ENCODE measurements at places on chromosomes 6 and 20.

- DNase-seq = no peak
Observed at GRCh38 chr20:20549704-20550103, 162.7 kb downstream of the RALGAPA2 start.

DNA sequence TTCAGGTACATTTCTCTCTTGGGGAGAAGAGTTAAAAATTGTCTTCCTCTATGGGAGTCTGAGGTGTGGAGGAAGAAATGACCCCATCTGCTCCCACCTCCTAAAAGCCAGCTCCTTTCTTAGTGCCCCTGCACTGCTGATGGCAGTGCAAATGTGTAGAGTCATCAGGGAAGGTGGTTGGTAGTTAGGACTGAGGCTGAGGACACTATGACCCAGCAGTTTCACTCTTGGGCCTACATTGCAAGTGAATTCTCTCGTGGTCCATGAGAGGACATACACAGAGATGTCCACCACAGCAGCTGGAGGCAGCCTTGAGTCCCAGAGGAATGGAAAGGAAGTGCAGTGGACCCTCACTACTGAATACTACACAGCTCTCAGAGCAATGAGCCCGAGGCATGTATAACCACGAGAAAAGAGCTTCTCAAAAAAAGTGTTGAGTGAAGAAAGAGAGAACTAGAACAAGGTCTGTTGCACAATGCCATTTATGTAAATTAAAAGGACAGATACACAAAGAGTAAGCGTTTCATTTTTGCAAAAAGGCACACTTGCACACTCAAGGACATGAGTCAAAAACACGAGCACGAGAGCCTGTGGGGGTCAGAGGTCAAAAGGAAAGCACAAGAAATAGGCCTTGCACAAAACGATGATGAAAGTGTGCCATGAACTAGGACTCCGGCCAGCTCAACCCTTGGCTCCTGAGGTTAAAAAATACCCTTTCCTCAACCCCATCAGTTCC is 308.2 kb upstream of the PRND start:
- DNase-seq = no peak

GRCh38 chr6:170151804-170152123 is 139.1 kb downstream of the DLL1 start:
- DNase-seq = no peak

GRCh38 chr6:11938285-11938890 is 73.7 kb upstream of the HIVEP1 start:
- no peak for DNase-seq

DNA sequence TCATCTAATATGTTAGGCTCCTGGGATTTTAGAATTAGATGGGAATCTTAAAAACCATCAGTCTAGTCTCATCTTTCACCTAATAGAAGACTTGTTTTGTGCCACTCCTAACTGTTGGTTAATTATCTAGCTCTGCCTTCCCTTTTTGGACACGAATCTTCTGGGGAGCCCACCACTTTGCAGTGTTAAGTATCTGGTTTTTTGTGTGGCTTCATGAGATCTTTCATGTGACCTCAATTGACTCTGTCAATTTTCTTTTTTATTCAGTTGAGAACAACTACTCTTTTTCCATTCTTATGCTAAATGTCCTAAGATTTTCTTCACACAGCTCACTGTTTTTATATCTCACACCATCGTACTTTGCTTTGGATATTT is 16.9 kb downstream of the TBPL1 start:
- no peak for DNase-seq

DNA sequence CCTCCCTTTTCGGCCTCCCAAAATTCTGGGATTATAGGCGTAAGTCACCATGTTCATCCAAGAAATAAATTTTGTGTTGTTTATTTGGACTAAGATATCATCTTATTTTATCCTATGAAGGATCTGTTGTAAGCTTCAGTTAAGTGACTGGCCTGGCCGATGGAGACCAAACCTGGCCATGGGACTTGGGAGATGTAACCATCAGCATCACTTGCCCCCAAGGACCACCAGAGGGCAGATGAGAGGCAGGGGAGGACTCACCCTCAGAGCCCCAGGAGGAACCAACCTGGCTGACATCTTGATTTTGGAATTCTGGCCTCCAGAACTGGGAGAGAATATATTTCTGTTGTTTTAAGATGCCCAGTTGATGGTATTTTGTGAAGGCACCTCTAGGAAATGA is 266.7 kb downstream of the CDH26 start:
- DNase-seq = peak; percentile 39

- DNase-seq = no peak
Observed at GRCh38 chr6:32128751-32129296, 778 bp upstream of the ATF6B start.

GRCh38 chr6:86706449-86706848 is 230.9 kb upstream of the HTR1E start:
- DNase-seq = no peak

DNA sequence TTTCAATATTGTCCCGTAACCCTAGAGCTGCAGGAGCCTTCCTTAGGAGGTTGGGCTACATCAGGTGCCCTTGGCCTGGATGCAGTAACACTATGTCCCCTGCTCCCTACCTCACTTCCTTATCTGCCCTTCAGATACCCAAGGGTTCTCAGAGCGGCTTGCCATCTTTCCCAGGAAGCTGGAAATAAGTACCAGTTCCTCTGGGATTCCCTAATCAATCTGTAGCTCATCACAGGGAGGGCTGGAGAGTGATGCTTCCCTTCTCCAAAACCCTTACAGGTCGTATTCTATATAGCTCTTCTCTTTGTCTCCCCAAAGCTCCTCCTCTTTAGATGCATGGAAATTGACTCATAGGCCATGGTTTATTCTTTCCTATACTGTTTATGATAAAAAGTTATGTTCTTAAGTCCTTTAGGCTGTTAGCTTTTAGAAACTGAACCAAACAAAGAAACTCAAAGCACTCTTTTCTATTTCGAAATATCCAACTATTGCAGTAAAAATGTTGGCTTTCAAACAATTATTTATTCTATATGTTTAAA is 4.2 kb downstream of the MYCT1 start:
- no peak for DNase-seq

DNA sequence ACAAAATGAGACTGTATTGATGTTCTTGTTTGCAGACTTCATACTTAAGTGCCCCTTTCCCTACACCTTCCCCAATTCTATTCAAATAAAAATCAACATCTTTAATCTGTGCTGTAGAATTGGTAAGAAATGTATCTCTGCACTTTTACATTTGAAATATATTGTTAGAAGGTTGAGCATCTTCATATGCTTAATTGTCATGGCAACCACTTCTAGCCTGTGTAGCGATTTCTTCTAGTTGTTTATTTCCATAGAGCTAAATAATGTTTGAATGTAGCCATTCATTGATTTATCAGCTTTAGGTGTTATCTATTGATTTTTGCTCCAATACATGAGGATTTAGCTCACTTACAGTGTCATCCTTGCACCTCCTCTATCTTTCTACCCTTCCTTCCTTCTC is 37.7 kb upstream of the ZNFX1 start:
- no peak for DNase-seq

DNA sequence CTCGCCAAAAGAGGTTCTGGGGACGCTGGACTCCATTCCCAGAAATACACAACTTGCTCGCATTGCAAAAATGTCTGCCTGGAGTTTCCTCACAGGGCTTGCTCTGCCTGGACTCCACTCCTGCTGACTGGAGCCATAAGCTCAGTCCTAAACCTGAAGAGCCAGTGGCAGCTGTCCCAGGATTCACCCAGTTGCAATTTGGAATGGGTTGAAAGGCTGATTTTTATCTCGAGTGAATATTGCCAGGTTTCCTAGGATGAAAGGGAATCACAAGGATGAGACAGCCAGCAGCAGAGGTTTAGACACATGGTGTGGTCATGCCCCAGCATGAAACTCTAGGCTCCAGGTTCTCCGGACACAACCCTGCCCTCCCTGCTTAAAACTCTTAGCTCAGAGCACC is 223.3 kb downstream of the BMP7 start:
- DNase-seq = no peak

DNA sequence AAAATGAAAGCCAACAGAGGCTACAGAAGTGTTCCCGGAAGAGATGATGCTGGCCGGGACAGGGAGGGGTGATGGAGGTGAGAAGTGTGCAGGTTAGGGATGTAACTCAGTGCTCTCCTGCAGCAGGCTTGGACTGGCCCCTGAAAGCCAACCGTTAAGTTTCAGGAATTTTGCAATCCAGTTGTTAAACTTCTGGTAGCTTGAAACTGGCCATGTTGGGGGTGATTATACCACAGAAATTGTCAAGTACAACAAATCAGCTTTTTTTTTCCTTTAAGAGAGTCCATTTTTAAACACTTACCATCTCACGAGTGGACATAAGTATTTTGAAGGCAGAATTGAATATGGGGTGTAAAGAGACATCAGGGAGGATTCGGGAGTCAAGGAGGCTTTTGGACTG is 8.8 kb upstream of the SIRPB1 start:
- no peak for DNase-seq

GRCh38 chr6:149354009-149354408 is 36.5 kb downstream of the TAB2 start:
- DNase-seq = no peak

DNA sequence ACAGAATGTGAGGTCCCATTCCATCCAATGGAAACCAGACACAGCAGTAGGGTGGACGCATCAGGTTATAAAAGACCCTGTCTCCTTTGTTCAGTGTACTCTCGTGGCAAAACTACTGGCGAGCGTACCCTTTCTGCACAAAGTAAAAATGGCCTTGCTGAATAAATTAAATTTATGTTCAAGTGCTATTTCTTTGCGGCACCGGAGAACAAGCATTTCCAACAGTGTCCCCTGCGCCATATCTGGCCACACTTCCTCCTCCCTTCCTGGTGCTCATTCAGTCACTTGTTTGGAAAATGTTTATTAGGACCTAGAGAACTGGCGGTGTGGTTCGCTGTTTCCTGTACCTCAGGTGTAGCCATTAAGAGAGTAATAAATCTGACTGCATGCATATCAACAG is 46.9 kb upstream of the DACT2 start:
- no peak for DNase-seq

- DNase-seq = no peak
Observed at GRCh38 chr6:17413313-17413750, 19.9 kb downstream of the CAP2 start.

GRCh38 chr6:134684423-134684795 is 265.5 kb downstream of the ALDH8A1 start:
- no peak for DNase-seq

DNA sequence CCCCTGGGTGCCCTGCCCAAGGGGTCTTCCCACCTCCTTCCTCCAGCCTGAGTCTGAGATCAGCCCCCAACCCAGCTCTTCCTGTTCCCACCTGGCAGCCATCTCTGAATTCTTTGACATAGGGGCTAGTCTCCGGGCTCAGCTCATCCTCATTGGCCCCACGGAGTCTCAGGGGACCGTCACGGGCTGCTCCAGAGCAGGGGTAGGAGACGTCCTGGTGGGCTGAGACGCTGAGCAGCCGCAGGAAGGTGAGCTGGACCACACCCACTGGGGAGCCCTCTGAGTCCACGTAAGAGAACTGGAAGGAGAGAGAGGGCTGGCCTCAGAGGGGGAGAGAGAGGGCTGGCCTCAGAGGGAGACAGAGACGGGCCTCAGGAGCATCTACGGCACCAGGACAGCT is 28.1 kb downstream of the COL11A2 start:
- DNase-seq = no peak

GRCh38 chr20:17825960-17826843 is 126.4 kb downstream of the BANF2 start:
- DNase-seq = no peak

DNA sequence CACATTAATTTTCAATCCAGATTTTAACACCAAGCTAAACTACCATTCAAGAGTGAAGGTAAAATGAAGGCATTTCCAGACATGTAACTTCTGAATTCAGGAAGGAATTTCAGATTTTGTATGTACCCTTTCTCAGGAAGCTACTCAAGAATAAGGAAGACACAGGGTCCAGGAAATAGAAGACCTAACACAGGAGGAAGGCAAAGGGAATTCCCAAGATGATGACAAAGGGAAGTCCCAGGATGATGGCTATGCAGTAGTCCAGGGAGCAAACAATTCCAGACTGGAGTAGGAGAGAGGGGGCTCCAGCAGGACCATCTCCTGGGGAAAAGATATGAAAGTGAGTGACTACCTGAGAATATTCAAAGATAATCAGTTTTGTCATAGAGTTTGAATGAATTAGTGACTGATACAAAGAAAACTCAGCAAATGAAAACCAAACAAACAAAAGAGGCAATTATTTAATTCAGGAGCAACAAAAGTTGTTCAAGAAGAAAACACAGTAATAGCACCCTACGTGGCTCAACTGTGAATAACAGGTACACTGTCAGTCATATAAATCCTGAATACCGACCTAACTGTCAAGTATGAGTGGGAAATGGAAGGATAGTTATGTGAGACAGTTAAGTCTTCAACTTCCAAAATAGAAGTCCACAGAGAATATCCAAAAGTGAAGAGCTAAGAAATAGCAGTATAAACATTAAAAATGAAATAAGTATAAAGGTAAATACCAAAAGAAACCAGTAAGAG is 4.0 kb downstream of the RNF24 start:
- DNase-seq = no peak

DNA sequence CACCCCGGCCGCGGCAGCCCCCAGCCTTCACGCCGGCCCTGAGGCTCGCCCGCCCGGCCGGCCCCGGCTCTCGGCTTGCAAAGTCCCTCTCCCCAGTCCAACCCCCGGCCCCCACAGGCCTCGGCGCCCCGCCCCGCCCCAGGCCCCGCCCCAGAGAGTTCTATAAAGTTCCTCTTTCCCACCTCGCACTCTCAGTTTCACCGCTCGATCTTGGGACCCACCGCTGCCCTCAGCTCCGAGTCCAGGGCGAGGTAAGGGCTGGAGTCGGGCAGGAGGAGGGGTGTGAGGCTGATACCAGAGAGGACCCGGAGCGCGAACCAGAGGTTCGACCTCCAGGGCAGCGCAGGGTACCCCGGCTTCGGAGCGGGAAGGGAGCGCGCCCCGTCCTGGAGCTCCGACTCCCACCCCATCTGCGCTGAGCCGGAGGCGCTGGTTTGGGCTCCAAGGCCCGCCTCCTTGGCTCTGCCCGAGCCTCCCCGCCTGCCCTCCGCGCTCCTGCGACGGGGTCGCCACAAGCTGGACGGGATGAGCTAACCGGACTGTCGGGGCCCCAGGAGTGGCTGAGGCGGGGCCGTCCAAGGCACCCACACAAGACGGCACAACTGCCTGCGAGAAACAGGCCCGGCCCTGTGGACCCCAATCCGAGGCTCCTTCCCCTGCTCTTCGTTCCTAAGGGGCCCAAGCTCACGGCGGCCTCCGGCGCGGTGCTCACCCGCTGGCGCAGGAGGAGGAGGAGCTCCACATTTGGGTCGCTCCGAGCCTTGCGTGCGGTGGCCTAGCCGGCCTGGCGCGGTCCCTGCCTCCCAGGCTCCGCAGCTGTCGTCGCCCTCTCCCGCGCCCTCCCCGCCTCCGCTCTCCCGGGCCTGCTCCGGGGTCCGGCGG is at the start of gene IRF4:
Gene IRF4, plus strand, starts transcription at position 194 of the 882 bp plus-strand sequence. CDS start 1,401 bp downstream, outside the sequence.
- peak; percentile 81 for DNase-seq

Data from activated naive CD4-positive, alpha-beta T cell treated with anti-CD3 and anti-CD28 coated beads, Interleukin-2, amount 10 ng/mL, durations not matched to agents 7 days and 5 days (primary cell).